Chondrocyte (in vitro differentiated cells): ENCODE measurements at places on chromosomes 4 and X. TPM values are rescaled to one million over a fixed set of nuclear protein-coding genes. Genes with fewer than 3 reads are reported as not detected.

TMEM156 gene
- 0.32 to 0.36 TPM in 2 of 3 replicates, not detected in the other for total RNA-seq

RGN gene
- 0.33 TPM in 1 of 3 replicates, not detected in the others for total RNA-seq

HTN3 gene
- total RNA-seq = not detected in 3 replicates

- DNase-seq = no peak
These were observed 152.0 kb downstream of the IL15 start for GRCh38 chr4:141788169-141788915.

DNA sequence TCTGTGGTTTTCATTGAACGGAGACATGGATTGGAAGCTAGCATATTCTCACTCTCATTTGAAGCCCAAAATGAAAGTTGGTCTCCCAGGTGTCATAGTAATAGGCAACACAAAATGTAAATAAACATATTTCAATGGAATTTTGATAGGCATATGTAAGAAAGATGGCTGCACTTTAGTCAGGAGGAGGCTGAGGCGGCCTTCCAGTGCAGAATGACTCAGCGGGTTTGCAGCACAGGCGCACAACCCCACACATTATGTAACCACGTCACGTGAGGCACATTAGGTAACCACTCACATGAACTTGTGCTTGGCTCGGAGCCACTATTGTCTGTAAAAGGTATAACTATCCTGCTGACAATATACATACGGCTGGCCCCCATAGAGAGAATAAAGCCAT, 381.7 kb downstream of the GPAT3 start:
- DNase-seq = no peak

DNA sequence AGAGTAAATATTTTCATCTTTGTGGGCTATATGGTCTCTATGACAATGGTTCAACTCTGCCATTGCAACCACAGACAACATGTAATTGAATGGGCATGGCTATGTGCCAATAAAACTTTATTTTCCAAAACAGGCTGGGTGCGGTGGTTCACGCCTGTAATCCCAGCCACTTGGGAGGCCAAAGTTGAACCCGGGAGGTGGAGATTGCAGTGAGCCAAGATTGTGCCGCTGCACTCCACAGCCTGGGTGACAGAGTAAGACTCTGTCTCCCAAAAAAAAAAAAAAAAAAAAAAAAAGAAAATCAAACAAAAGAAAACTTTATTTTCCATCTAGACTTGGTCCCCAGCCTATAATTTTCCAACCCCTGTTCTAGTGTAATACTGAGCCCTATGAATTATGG, 38.4 kb upstream of the LAS1L start:
- no peak for DNase-seq

- peak; percentile 44 for DNase-seq
These were observed 49.1 kb downstream of the DHRSX start for GRCh38 chrX:2451501-2452316.

GRCh38 chr4:81565142-81565870, 93.6 kb upstream of the RASGEF1B start:
- no peak for DNase-seq

- no peak for DNase-seq
These were observed 131.2 kb downstream of the MAGEB5 start for GRCh38 chrX:26347171-26347570.
